ENCODE measurements at places on chromosomes 2 and 18. TPM values are rescaled to one million over a fixed set of nuclear protein-coding genes. Genes with fewer than 3 reads are reported as not detected.

The APCDD1 gene
- 10.9 TPM for total RNA-seq

The ABCG8 gene
- not detected for total RNA-seq

The MROH2A gene
- total RNA-seq: not detected

DNA sequence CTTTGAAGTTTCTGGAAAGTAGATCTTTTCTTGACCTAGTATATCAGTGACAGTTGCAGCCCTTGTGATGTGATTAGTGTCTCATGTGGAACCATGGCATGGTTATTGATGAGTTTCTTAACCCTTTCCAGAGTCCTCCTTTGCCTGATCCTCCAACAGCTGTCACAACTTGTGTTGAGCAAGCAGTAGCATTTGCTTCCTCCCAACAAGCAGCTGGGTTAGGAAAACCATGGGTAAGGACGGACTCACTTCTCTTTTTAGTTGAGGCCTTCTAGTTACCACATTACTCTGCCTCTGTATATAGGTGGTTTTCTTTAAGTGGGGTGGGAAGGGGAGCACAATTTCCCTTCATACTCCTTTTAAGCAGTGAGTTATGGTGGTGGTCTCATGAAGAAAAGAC, 96.3 kb downstream of the XRCC5 start:
- no peaks in the 10 kb centered on the region for H3K27me3 ChIP-seq
- no peaks in the 10 kb centered on the region for H3K4me1 ChIP-seq
- DNase-seq: no peak
- peaks cover 11% of the 10 kb centered on the region for H3K36me3 ChIP-seq
- no peak overlapping the region for H3K27ac ChIP-seq
